ENCODE measurements at places on chromosomes 3 and 15.

DNA sequence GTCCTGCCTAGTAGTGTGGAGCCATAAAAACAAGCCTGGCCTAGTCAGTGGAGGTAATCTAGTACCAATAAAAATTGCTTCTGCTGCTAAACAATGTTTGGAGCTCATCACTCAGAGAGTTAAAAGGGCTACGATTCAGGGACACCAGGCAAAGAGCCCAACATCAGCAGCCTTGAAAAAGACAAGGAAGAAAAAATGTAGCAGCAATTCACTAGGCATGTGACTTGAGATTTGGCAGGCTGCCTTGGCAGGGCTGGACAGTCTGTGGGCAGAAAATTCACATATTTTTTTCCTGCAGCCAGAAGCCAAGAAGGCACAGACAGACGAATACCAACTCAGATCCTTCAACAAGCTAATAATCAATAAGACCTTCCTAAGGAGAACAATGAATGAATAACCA is 47.2 kb downstream of the IGSF11 start:
- DNase-seq = no peak

- no peak for DNase-seq
Measured at GRCh38 chr3:197345390-197345789, 47.0 kb upstream of the DLG1 start.

- no peak for DNase-seq
Measured at GRCh38 chr3:15056676-15057404, 8.3 kb downstream of the MRPS25 start.

GRCh38 chr3:87436781-87437543 is 160.6 kb upstream of the POU1F1 start:
- DNase-seq = no peak

GRCh38 chr3:53473422-53473821 is 21.0 kb upstream of the CACNA1D start:
- no peak for DNase-seq

DNA sequence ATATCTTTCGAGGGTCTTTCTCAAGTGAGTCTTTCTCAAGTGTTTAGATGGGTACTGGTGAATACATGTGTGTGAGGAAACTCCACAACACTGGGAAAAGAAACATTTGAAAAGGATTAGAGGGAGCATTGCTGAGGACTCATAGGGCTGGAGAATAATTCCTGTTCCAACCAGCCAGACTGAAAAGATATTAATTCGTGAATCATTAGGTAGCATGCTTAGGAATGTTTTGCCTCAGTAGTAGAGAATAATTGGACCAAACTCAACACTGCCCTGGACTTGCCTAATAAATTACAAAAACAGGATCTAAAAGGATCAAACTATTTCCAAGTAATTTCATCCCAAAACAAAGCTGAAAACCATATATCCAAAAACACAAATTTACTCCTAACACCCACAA is 17.3 kb downstream of the PP2D1 start:
- DNase-seq = no peak

DNA sequence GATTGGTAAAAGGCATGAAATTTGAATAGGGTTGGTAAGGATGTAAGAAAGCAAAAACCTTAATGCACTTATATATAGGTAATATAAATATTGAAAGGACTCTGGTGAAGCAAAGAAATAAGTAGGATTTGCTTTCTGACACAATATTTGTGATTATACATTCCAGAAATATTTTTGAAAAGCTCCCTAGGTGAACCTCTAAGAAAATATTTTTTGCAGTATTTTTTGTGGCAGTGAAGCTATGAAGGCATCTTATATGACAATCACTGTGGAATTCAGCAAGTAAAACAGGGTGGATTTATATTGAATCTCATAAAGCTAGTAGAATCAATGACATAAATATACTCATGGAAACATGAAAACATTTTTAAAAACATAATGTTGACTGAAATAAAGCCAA is 119.6 kb upstream of the EPHA3 start:
- no peak for DNase-seq

DNA sequence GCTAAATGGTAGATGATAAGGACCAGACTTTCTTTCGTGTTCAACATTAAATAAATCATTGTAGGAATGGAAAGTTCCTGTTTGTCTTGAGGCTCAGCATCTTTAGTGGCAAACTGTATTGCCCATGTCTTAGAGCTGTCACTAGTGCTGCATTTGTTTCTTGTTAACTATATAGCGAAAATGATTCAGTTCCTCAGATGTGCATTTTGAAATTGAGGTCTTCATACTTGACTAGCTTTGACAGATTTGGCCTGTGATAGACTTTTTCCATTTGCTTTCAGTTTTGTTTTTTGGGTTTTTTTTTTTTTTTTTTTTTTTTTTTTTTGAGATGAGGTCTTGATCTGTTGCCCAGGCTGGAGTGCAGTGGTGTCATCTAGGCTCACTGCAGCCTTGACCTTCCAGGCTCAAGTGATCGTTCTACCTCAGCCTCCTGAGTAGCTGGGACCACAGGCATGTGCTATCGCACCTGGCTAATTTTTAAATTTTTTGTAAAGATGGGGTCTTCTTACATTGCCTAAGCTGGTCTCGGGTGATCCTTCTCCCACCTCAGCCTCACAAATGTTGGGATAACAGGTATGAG is 9.5 kb upstream of the RPLP1 start:
- DNase-seq = no peak
